ENCODE measurements at places on chromosomes 16 and 17.

GRCh38 chr17:8121681-8122421 lies 2.1 kb downstream of the HES7 start:
- H3K27me3 ChIP-seq: peaks cover 44% of the 10 kb centered on the region
- DNase-seq: no peak
- peak overlapping the region; percentile 94 for H3K4me3 ChIP-seq

- DNase-seq: no peak
- no peak overlapping the region for H3K4me3 ChIP-seq
- peaks cover 19% of the 10 kb centered on the region for H3K4me1 ChIP-seq
- no peak overlapping the region for H3K27ac ChIP-seq
- no peaks in the 10 kb centered on the region for H3K36me3 ChIP-seq
Measured at GRCh38 chr17:28760601-28761562, 17.1 kb downstream of the TRAF4 start.

DNA sequence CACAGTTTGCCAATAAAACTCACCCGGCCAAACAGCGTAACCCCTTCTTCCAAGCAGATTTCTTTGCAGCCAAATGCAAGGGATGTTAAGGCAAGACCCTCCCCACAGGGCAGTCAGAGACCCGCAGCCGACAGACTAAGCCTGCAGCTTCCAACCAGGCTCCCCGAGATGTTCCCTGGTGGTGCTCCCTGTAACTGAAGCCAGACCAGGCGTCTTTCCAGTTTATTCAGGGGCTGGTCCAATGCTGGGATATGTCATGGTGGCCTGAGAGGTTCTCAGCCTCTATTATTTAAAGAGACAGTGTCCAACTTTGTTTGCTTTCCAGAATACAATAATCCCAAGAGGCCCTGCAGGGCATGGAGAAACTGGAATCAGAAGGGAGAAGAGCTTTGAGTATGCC lies at the start of gene PMP22:
Gene PMP22 (minus strand): TSS at position 196 of the 400 bp plus-strand sequence. CDS start 4,599 bp downstream, outside the sequence.
- H3K27ac ChIP-seq: no peak within 1 kb of the TSS
- H3K4me3 ChIP-seq: no peak within 1 kb of the TSS
- DNase-seq: no peak
- H3K27me3 ChIP-seq: peaks cover 67% of the 10 kb centered on the region

GRCh38 chr17:50680126-50680525 lies 27.6 kb downstream of the ANKRD40 start:
- no peaks in the 10 kb centered on the region for H3K36me3 ChIP-seq
- H3K4me3 ChIP-seq: no peak overlapping the region
- no peak for DNase-seq
- no peak overlapping the region for H3K27ac ChIP-seq
- H3K4me1 ChIP-seq: peaks cover 8% of the 10 kb centered on the region

DNA sequence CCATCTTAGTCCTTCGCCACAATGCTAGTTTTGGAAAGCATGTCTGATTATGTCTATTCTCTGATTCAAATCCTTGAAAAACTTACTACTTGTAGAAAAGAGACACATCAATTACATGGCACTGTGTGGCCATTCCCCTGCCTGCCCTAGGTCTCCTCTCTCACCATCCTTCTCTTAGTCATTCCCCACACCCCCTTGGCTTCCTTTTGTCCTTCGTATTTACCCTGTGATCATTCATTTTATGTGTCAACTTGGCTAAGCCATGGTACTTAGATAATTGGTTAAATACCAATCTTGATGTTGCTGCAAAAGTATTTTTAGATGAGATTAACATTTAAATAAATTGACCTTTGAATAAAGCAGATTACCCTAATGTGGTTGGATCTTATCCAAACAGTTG lies 122.9 kb upstream of the CDH11 start:
- no peaks in the 10 kb centered on the region for H3K4me1 ChIP-seq
- no peak overlapping the region for H3K27ac ChIP-seq
- no peaks in the 10 kb centered on the region for H3K27me3 ChIP-seq
- DNase-seq: no peak

DNA sequence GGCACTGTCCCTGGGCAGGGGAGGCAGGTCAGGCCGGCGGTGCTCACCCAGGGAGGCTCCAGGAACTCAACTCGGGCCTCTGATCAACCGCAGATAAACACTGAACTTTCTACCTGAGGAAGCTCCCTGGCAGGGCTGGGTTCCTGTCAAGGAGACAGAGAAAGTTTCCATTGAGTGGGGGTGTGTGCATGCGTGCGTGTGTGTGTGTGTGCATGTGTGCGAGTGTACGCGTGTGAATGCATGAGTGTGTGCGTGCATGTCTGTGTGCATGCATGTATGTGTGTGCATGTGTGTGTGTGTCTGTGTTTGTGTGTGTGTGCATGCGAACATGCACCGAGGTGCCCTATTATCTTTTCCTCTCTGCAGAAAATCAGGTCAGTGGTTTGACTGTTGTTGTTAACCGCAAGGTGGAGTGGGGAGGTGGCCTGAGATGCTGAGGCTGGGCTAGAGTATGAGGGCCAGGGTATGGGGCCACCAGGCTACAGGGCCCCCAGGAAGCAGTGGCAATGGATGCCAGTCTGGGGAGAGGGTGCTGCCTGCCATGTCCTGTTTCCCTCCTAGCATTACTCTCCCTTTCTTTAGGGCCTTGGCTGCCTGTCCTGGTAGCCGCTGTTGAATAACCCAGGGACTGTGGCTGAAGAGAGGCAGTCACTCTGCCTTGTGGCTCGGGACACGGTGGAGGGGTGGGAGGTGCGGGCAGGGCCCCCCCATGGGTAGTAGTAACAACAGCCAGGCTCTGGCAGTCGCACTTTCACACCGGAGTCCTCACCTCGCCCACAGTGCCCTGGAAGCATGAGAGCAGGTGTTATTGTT lies 24.0 kb downstream of the CCR7 start:
- peaks cover 73% of the 10 kb centered on the region for H3K4me1 ChIP-seq
- peak overlapping the region; percentile 82 for H3K27ac ChIP-seq
- H3K27me3 ChIP-seq: no peaks in the 10 kb centered on the region
- no peaks in the 10 kb centered on the region for H3K36me3 ChIP-seq
- H3K4me3 ChIP-seq: peak overlapping the region; percentile 66

DNA sequence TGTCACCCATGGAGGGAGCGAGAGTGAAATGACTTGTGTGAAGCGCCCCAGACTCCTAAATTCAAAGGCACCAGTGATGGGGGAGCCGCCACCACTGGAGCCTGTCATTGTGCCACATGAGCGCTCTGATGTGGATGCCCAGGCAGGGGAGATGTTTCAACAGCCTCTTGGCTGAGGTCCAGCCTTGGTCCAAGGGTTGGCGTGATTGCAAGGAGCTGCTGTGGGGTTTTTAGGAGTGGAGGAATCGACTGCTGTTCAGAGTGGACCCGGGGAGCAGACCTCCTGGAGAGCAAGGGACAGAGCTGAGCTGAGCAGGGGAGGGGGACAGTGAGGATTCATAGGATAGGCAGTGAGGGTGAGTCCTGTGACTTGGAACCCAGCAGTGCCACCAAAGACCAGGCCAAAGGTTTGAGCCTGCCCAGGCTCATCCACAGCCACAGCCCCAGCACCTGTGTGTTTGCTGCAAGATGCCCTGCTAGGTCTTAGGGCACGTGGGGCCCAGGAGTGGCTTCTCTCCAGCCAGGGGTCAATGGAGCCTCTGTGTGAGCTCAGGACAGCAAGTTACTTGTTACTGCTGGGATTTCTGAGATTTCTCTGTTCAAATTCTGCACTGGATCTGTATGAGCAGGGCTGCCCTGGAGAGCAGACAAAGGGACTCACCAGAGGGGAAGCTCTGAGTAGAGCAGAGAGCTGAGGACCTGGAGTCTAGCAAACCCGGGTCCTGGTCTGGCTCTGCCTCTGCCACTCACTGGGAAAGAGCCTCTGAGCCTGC lies 20.3 kb downstream of the RHBDL3 start:
- peaks cover 46% of the 10 kb centered on the region for H3K27me3 ChIP-seq
- no peaks in the 10 kb centered on the region for H3K36me3 ChIP-seq
- H3K27ac ChIP-seq: no peak overlapping the region
- H3K4me3 ChIP-seq: no peak overlapping the region

DNA sequence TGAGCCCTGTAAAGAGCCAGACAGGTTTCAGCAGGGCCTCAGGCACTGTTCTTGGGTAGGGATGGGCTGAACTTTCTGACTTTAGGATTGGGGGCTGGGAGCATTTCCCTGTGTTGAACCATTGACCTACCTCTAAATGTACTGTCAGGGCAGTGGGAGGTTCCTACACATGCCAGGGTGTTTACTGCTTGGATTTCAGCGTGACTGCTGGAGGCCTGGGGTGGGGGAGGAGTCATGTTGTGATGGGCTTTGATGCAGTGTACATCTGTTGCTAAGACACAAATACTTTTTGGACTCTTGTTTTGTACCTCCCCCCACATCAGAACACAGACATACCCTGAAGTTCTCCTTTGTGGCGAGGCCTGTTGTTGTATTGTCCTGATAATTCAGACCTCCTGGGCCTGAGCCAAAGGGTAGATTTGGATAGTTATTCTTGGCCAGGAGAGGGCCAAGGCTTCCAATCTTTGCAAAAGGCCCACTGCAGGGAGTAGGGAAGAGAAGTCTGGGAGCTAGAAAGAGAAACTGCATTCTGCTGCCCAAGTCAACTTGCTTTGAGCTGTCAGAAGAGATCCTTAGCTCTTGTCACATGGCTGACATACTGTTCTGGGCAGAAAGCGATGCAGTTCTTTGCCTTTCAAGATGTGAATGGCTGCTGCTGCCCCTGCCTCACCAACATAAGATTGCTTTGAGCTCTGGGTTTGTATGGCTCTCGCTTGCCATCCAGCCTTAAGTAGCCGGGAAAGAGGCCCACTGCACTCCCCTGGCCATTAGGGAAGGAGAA lies 3.7 kb downstream of the NFE2L1 start:
- H3K27me3 ChIP-seq: no peaks in the 10 kb centered on the region
- DNase-seq: no peak
- peaks cover 87% of the 10 kb centered on the region for H3K4me1 ChIP-seq
- H3K27ac ChIP-seq: no peak overlapping the region

DNA sequence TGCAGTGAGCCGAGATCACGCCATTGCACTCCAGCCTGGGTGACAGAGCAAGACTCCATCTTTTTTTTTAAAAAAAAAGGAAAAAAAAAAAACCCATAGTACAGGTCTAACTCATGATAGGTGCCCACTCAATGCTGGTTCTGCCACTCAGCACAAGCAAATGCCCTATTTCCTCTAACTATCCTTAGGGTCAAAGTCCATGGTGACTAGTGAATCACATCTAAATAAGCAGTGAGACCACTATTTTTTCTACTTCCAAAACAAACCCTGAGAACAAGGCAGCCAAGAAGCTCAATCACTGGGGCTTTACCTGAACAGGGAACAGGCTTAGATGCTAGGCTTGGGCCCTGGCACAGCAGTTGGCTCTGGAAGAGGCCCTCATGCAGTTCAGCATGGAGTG lies 3.4 kb downstream of the BLTP2 start:
- H3K27me3 ChIP-seq: no peaks in the 10 kb centered on the region
- H3K36me3 ChIP-seq: peaks cover 38% of the 10 kb centered on the region
- peaks cover 40% of the 10 kb centered on the region for H3K4me1 ChIP-seq
- no peak overlapping the region for H3K27ac ChIP-seq

GRCh38 chr17:39240631-39241030 lies 14.9 kb upstream of the STAC2 start:
- no peak for DNase-seq
- H3K27ac ChIP-seq: no peak overlapping the region
- no peak overlapping the region for H3K4me3 ChIP-seq
- no peaks in the 10 kb centered on the region for H3K36me3 ChIP-seq
- H3K4me1 ChIP-seq: peaks cover 39% of the 10 kb centered on the region

DNA sequence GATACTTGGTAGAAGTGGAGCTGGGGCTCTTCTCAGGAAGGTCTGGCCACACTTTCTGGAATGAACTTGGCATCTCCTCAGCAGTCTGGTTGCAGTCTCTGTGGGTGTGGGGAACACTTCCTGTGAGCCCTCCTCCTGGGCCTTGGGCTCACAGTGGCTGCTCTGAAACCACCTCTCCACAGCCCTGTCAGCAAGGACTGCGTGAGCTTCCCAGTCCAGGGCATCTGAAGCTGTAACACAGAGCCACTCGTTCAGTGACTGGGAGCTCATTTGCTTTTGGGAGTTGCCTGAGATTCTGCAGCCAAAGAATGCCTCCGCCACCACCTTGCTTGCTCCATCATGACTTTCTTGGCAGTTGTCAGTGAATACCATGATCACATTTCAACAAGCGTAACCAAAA lies 60.0 kb downstream of the CLEC16A start:
- H3K4me1 ChIP-seq: no peaks in the 10 kb centered on the region
- no peak overlapping the region for H3K27ac ChIP-seq
- H3K27me3 ChIP-seq: no peaks in the 10 kb centered on the region
- no peak for DNase-seq
- H3K36me3 ChIP-seq: peaks cover 17% of the 10 kb centered on the region
- no peak overlapping the region for H3K4me3 ChIP-seq

- H3K36me3 ChIP-seq: no peaks in the 10 kb centered on the region
- DNase-seq: no peak
- no peak overlapping the region for H3K4me3 ChIP-seq
- peaks cover 59% of the 10 kb centered on the region for H3K27me3 ChIP-seq
- H3K4me1 ChIP-seq: peaks cover 3% of the 10 kb centered on the region
Measured at GRCh38 chr17:37648555-37648954, 5.3 kb upstream of the DDX52 start.

- peaks cover 9% of the 10 kb centered on the region for H3K4me1 ChIP-seq
- no peak overlapping the region for H3K27ac ChIP-seq
- no peaks in the 10 kb centered on the region for H3K27me3 ChIP-seq
- H3K4me3 ChIP-seq: no peak overlapping the region
- no peaks in the 10 kb centered on the region for H3K36me3 ChIP-seq
Measured at GRCh38 chr17:62172492-62173291, 107.6 kb upstream of the MED13 start.

- H3K36me3 ChIP-seq: no peaks in the 10 kb centered on the region
- H3K4me1 ChIP-seq: peaks cover 15% of the 10 kb centered on the region
- DNase-seq: no peak
- H3K4me3 ChIP-seq: no peak overlapping the region
- H3K27me3 ChIP-seq: peaks cover 5% of the 10 kb centered on the region
Measured at GRCh38 chr17:81456798-81457197, 55.8 kb downstream of the ACTG1 start.
